ENCODE measurements at places on chromosomes 16 and 17. TPM values are rescaled to one million over a fixed set of nuclear protein-coding genes. Genes with fewer than 3 reads are reported as not detected.

Gene HEATR9
- total RNA-seq, result not detected

Gene PYY
- total RNA-seq, result not detected

Gene KRT16
- total RNA-seq, result 4,917 TPM

Gene MILR1
- 0.28 TPM for total RNA-seq

Gene GAST
- 7.2 TPM for total RNA-seq

Gene HP
- not detected for total RNA-seq

Gene WDR45B
- total RNA-seq, result 75.7 TPM

Gene GHDC
- total RNA-seq, result 8.3 TPM

Gene NPIPB13
- not detected for total RNA-seq

Gene SAMD14
- not detected for total RNA-seq

Gene TNFRSF17
- not detected for total RNA-seq

Gene TBC1D3E
- not detected for total RNA-seq

Gene TBX2
- 1.4 TPM for total RNA-seq

Gene ABI3
- total RNA-seq, result not detected

Gene CFAP97D1
- not detected for total RNA-seq

Gene B4GALNT2
- total RNA-seq, result 0.98 TPM

Gene PMP22
- 0.63 TPM for total RNA-seq

Gene HNF1B
- 0.21 TPM for total RNA-seq

Gene PMFBP1
- 0.35 TPM for total RNA-seq

Gene SCN4A
- total RNA-seq, result not detected

Gene NTN1
- total RNA-seq, result 1.7 TPM

Gene KRTAP2-2
- not detected for total RNA-seq

Gene ZNF319
- 4.5 TPM for total RNA-seq

Gene PRSS36
- total RNA-seq, result not detected

Gene KCNJ18
- not detected for total RNA-seq

Gene XYLT1
- total RNA-seq, result 0.14 TPM

Gene CLDN9
- total RNA-seq, result not detected

Gene GP1BA
- total RNA-seq, result not detected

Gene C17orf50
- total RNA-seq, result not detected

Gene DNAH3
- 0.56 TPM for total RNA-seq

Gene SHCBP1
- 14.8 TPM for total RNA-seq

Gene PDIA2
- total RNA-seq, result not detected

Gene WIPI1
- 24.7 TPM for total RNA-seq

Gene NPIPA7
- not detected for total RNA-seq

Gene COL1A1
- 109 TPM for total RNA-seq

Gene CDK5R1
- total RNA-seq, result 7.7 TPM

Gene CMC2
- total RNA-seq, result 72.0 TPM

Gene HAP1
- 7.3 TPM for total RNA-seq

Gene ZACN
- not detected for total RNA-seq

Gene CES3
- total RNA-seq, result 1.5 TPM

Gene NLE1
- 27.5 TPM for total RNA-seq

Gene KRTAP17-1
- total RNA-seq, result not detected

Gene FSCN2
- 0.14 TPM for total RNA-seq

Gene OR4D1
- not detected for total RNA-seq

Gene KRT31
- 0.05 TPM for total RNA-seq

Gene SLC52A1
- 0.70 TPM for total RNA-seq

Gene ASPHD1
- 5.4 TPM for total RNA-seq
